ENCODE measurements at places on chromosomes 3 and 15.

GRCh38 chr15:77219841-77220240, 148.9 kb upstream of the TSPAN3 start:
- DNase-seq, result no peak

GRCh38 chr3:16419640-16420241, 93.8 kb downstream of the RFTN1 start:
- DNase-seq, result no peak

GRCh38 chr3:138686771-138687221, 78.2 kb downstream of the FAIM start:
- DNase-seq, result no peak

GRCh38 chr3:62248734-62249483, 124.4 kb downstream of the FEZF2 start:
- DNase-seq, result no peak

DNA sequence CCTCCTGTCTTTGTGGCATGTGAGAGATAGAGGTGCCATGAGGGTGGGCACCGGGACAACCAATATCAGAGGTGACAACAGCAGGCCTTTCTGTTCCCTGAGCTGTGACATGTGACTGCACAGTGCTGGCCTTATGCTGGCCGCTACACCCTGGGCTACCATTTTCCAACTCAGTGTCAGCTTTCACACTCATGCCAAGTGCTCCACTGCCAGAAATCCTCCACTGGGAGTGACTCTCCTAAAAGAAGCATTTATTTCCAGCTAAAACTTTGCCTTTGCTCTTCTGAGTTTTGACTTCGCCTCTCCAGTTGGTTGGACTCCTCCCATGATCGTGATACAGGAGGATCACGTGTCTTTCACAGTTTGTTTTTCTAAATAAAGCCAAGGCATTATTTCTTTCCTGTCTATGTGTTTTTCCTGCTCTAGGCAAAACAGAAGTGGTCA, 31.4 kb downstream of the CA12 start:
- DNase-seq, result no peak
